ENCODE measurements at places on chromosomes 3 and 15.

- no peak for DNase-seq
Observed at GRCh38 chr15:25680686-25681025, 182.5 kb downstream of the ATP10A start.

GRCh38 chr3:138093721-138094120 lies 21.7 kb downstream of the DZIP1L start:
- DNase-seq: no peak

GRCh38 chr15:29813009-29813408 lies 9.3 kb downstream of the TJP1 start:
- DNase-seq: no peak

DNA sequence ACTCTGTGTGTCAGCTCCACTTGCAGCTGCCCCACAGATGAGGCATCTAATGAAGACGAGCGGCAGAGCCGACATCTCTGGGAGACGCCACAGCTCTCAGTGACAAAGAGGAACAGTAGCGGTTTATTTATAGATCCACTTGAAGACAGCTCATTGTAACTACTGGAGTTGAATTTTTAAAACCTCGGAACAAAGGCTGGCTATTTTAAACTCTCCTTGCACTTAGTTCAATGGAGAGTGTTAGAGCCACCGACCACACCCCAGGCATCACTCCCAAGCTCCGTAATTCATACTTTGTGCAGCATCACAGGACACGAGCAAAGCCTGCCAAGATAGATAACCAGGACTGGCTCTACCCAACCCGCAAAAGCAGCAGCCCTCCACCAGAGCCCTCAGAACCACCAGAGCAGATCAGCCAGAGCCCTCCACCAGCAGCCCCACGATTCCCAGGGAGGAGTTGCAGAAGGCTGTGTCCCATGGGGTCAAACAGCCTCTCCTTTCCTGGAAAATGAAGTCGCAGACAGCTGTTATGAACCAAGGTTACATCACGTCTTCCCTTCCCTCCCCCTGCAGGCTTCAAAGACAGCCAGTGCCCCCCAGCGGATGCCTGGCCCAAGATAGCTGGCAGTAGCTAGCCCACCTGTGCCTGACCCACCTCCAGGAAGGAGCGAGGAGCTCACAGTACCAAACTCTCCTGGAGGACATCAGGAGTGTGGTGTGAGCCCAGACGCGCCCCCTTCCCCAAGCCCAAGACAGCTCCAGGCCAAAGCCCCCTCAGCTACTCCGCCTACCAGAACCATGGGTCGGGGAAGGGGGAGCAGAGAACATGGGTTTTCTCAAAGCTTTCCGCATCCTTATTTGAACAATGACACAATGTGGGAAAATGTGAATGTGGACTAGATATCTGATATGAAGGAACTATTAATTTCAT lies 45.7 kb downstream of the POC1A start:
- no peak for DNase-seq

DNA sequence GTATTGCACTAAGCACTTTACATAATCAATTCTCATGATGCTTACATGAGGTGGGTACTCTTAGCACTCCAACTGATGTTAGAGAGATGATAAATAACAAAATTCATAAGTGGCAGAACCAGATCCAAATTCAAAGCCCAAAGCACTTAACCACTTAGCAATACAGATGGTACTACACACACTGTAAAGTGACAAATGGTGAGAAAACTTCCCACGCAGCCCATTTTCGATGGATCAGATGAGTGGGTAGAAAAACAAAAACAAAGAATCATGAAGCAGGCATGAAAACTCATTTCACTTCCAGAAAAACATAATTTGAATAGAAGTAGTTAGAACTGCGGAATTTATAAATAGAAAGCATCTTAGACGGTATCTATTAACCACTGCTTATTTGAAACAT lies 66.2 kb downstream of the FRMD4B start:
- DNase-seq: no peak

- DNase-seq: no peak
Observed at GRCh38 chr3:11211531-11212298, 57.4 kb downstream of the HRH1 start.

DNA sequence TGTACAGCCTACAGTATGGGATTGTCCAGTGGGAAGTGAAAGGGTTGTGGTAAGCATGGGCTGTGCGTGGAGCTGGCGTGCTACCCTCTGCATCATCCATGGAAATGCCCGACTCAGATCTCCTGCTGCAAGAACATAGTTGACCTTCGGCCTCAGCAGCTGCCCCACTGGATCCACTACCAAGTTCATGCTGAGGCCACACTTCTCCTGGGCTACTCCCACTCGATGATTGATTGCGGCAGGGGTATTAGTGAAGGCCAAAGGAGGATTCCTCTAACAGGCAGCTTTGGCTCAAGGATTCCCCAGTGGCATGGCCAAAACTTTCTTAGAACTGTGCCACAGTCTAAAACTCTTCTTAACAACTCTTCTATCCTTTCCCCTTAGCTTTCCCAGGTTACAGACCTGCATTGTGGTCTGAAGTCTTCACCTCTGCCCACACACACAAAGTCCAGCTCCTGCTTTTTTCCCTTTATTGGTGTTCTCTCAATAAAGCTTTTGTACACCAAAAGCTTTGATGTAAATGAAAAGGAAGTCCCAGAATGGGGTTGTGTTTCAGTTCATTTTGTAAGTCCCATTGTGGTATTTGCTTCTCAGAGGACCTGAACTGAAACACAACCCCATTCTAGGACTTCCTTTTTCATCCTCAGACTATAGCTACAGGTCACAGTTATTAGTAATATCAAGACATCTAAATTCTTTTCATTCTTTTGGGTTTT lies 4.9 kb upstream of the TBC1D5 start:
- no peak for DNase-seq
